NCI-H526 treated with DMSO at 0.1 percent for 48 hours (cell line): ENCODE measurements at places on chromosomes 4 and X.

GRCh38 chr4:6929812-6930464, 20.3 kb downstream of the TBC1D14 start:
- DNase-seq, result no peak

DNA sequence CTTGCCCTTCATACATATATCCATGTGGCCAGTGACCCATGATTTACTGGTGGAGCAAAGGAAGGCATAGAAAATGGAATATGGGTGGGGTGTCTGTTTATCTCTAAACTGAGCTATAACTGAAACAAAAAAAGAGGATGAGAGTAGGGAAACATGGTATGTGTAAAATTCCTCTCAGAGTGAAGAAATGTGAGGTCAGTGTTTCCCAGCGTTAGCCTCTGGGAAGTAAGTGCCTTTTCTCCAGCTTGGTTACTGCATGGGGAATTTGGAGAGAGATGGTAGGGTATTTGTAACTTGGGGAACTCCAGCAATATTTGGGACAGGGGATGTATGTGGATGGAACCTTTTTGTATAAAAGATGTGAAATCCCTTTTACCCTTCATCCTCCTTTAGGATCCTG, 89.4 kb downstream of the AFF1 start:
- DNase-seq, result no peak

DNA sequence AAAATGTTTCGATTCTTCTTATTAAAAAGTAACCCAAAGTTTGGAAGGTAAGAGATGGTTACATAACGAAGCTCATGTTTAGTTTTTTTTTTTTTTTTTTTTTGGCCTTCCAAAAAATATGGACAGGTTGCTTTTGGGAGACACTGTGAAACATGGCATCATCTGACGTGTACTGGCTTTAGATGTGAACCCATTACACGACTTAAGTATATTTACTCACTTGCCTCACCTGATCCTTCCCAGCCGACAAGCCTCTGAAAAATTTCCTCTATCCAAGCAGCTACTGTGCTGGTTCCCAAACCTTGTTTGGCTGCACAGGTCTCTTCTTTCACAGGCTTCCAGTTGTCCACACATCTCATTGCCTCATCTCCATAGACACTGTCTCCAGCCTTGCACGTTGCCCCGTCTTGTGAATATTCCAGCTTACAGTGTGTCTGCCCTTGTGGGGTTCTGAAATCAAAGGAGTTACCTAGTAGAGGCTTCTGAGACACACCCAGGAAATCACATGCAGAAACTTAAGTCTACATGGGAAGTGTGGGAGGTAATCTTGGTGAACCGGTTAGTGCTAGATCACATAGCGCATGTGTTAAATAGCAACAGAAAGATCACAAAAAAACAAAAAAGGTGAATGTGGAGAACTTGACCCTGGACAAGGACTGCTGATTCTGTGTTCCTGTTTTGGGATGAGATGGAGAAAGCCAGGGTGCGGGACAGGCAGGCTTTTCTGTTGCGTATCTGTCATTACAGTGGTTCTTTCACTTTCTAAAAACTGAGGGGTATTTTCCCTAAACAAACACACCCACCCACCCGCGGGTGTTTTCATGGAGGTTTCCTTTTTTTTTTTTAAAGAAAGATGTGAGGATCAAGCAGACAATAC, 328.6 kb downstream of the ARHGAP10 start:
- DNase-seq, result no peak

GRCh38 chr4:139619644-139620043, 46.0 kb upstream of the MGST2 start:
- peak; percentile 16 for DNase-seq

DNA sequence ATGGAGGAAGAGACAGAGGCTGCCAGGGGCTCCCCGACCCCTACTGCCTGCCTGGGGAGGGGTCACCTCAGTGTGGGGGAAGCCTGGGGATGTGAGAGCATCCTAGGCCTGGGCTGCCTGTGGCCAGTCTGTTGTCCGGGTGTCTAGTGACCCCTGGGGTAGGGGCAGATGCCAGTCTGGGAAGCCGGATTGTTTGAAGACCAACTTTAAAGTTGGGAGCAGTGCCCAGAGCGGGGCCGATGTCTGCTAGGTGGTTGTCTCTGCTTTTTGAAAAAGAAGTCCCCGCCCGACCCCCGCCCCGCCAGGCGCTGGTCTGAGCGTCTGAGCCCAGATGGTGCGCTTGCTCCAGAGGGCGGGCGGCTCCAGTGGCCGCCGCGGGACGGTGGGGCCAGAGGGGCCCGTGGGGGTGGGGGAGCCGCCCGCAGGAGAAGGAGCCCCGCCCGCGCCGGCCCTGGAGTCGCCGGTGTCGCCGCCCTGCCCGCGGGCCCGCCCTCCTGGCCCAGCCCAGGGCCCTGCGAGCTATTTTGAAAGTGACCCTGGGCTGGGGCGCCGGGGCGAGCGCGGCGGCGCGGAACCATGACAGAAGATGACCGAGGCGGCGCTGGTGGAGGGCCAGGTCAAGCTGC, at the start of gene DOK7:
DOK7 (plus strand) TSS at position 517 of the 626 bp plus-strand sequence; CDS start at position 587, 70 bp downstream.
- DNase-seq, result no peak

DNA sequence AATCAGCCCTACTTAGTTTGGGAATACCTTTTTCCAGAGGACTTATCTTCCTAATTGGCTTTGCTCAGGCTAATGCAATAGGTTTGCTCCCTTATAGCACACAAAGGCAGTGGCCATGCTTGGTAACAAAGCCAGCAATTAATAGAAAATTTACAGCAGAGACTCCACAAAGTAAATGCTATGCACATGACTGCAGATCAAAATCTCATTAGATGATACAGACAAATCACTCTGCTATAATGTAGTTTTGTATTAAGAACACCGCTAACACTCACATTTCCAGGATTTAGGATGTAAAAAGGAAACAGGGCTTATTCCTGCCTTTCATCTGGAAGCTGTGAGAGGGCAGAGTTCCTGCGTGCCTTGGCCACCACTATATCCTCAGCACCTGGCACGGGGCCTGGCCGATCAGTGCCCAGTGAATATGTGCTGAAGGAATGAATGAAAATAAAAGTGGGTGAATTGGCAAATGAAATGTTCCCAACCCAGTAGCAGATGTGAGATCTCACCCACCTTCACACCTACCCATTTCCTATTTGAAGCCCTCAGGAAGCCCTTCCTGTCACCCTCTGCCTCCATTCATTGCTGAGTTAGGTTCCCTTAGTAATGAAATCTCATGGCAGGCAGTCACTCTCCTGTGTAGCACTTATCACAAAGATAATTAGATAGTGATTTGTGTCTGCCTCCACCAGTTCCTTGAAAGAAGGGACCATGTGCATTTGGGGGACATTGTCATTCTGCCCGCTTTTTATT, 5.1 kb downstream of the SEPTIN6 start:
- no peak for DNase-seq

DNA sequence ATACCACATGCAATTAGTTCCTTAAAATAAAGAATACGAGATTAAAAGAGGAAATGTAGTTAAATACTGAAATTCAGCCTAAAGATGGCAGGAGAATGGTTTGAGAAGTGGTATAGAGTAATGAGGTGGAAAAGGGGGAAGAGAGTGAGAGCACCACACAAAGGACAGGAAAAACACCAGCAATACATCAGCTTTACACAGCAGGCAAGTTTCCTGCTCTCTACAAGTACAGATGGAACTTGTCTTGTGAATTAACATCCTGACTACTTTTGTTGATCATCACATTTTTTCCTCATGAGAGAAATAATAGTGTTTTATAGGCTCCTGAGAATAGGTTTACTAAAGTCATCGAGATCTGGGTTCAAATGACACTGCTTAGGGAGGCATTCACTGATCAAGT, 2.9 kb upstream of the UNC5C start:
- DNase-seq, result no peak

GRCh38 chrX:19133231-19133630, 11.0 kb upstream of the ADGRG2 start:
- DNase-seq, result no peak

DNA sequence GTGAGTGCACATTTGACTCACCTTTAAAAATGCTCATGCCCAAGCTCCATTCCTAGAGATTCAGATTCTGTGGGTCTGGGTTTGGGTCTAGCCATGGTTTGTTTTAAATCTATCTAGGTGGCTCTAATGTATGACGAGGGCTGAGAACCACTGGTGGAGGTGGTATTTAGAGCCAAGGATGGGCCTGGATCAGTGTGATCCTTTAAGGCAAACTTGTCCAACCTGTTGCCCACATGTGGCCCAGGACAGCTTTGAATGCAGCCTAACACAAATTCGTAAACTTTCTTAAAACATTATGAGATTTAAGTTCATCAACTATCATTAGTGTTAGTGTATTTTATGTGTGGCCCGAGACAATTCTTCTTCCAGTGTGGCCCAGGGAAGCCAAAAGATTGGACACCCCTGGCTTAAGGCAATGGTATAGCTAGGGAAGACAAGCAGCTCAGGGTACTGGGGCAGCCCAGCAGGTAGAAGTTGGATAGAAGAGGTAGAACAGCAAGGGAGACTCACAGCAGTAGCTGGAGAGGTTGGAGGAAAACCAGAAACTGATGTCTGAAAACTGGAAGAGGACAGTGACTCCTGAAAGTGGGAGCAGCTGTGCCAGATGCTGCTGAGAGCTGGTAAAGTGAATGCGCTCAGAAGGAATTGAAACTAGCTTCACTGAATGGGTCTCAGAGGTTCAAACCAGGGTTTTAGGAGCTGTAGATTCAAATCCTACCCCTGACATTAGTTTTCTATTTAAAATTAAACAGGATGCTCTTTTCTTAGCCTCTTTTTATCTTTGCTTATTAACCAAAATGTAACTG, 18.2 kb downstream of the ADD1 start:
- no peak for DNase-seq

DNA sequence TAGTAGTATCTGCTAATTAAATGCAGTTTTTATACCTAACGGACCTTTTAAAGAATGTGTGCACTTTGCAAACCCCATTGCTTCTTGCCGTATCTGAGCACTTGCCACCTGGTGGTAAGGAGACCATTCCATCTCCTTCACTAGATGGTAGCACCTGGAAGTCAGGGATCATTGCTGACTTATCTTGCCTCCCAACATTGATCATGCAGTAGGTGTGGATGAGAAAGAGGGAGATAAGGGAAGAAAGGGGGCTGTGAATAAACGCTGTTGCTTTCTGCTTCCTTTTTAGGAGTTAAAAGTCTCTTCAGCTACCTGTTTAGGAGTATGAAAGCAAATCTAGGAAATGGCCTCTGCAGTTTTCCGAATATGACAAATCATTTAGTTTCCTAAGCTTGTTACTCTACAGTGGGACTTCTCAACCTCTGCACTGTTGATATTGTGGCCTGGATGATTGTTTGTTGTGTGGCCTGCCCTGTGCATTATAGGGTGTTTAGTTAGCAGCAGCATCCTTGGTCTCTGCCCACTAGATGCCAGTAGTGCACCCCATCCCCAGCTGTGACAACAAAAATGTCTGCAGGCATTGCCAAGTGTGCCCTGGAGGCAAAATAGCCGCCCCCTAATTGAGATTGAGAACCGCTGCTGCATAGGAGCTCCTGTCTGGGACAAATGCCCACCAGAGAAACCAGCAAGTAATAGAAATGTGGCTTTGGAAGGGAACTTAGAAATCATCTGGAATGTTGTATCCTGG, 38.8 kb downstream of the GAB1 start:
- no peak for DNase-seq

GRCh38 chr4:82469791-82470345, 39.5 kb downstream of the ENOPH1 start:
- no peak for DNase-seq

DNA sequence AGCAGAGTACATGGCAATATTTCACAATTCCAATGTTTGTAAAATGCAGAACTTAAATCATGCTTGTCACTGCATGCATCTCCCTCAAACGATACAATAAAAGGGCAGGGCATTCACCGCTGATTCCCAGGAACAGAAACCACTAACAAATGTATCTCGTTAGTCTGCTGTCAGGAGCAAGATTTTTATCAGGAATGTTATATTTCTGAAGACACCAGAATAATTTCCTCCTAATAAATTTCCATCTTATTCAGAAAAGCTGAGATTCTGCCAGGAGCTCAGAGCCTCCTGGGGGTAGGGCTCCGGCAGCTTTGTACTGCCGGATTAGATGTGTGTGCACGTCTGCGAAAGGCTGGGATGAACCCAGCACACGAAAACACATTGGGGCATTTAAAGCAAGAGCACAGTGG, 54.0 kb upstream of the LDB2 start:
- no peak for DNase-seq

DNA sequence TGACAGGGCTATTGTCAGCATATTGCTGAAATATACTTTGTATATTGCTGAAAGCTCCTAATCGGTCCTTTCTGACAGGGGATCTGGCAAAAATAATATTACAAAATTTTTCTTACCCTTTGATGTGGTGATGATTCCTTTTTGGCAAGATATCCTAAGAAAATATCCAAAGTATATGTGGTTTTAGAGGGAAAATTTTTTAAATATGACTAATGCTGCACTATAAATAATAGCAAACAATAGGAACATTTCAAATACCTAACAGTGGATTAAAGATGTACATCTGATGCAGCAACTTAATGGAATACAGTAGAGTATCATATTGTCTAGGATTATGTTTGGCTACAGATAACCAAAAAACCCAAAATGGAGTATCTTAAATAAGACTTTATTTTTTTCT, 49.6 kb downstream of the RRAGB start:
- no peak for DNase-seq

- no peak for DNase-seq
Measured at GRCh38 chr4:48110452-48110978, 23.5 kb downstream of the TXK start.

- no peak for DNase-seq
Measured at GRCh38 chr4:742742-743311, 37.2 kb downstream of the PCGF3 start.

DNA sequence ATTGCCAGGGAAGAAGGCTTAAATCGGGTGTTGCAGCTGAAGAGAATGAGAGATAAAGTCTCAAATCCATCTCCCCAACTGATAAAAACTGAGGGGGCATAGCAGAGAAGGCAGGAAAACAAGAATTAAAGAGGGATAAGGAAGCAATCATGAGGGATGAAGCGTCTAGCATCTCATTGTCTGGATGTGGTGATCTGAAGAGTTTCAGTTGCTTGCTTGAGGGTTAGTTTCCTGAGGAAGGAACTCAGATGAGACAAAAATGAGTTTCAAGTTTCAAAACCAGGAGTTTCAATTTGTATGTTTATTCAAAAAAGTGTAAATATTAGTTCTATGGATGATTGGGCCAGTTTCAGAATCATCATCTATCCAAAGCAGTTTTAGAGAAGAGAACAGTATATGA, 496.9 kb downstream of the RAB28 start:
- no peak for DNase-seq

- no peak for DNase-seq
Measured at GRCh38 chr4:1042352-1043055, 31.1 kb downstream of the FGFRL1 start.

DNA sequence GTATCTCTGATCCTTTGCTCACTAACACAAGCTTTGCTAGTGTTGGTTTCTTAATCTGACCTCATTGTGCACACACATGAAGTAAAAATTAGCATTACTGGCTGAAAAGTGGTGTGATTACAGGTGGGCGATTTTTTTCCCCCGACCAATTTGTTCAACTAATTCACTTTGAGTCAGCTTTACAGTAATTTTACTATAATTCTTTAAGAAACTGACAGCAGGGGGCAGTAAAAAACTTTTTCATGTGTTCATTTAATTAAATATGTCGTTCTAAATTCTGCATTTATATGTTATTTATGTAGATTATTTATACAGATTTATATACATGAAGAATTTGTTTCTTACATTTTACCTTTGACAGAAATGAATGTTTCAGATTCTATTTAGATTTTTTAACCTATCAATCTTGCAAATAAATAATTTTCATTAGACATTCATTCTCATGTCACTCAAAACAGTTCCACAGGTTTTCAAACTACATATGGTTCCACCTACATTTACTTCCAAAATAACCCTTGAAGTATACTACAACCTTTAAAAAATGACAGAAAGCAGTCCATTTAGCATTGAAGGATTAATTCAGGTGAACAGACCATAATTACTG, 17.5 kb downstream of the PALLD start:
- DNase-seq, result peak; percentile 6

- peak; percentile 75 for DNase-seq
Measured at GRCh38 chr4:55866973-55867574, 13.6 kb downstream of the EXOC1 start.
